HCT116 (cell line): ENCODE measurements at places on chromosomes 1 and 21. TPM values are rescaled to one million over a fixed set of nuclear protein-coding genes. Genes with fewer than 3 reads are reported as not detected.

The PEA15 gene
- total RNA-seq: 44.0 TPM

The CDC7 gene
- total RNA-seq: 24.5 TPM

GRCh38 chr1:173562813-173563212, 40.1 kb downstream of the SLC9C2 start:
- H3K36me3 ChIP-seq: no peaks in the 10 kb centered on the region
- DNase-seq: no peak
- no peaks in the 10 kb centered on the region for H3K4me1 ChIP-seq
- H3K27me3 ChIP-seq: no peaks in the 10 kb centered on the region
- no peak overlapping the region for H3K4me3 ChIP-seq

- H3K4me1 ChIP-seq: no peaks in the 10 kb centered on the region
- H3K36me3 ChIP-seq: no peaks in the 10 kb centered on the region
- DNase-seq: no peak
- no peak overlapping the region for H3K27ac ChIP-seq
- no peaks in the 10 kb centered on the region for H3K27me3 ChIP-seq
Observed at GRCh38 chr1:201048521-201048920, 25.0 kb upstream of the KIF21B start.

GRCh38 chr1:54980528-54981241, at the start of gene TMEM61:
Gene TMEM61, plus strand, starts transcription at chr1:54980628. Its CDS starts 438 bp downstream, at chr1:54981066.
- H3K27ac ChIP-seq: peak within 1 kb of the TSS; percentile 41; the same call in 1 of the 2 replicates
- H3K4me3 ChIP-seq: peak within 1 kb of the TSS; percentile 48
- no peak for DNase-seq
- no peaks in the 10 kb centered on the region for H3K36me3 ChIP-seq

DNA sequence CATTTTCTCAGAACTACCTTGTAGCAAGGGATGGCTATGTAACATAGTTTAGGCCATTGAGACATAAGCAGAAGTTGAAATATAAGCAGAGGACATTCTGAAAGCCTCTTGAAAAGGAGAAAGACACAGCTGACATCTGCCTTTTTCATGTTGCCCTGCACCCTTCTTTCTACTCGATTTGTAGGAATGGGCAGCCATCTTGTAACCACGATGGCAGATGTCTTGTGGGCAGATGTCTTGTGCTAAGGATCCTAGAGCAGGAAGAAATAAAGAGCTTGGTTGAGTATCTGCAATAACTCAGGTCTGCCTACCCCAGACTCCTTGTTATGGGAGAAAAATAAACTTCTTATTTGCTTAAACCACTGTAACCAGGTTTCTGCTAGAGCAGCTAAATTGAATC, 351.0 kb downstream of the PDE4B start:
- no peak overlapping the region for H3K4me3 ChIP-seq
- no peak for DNase-seq
- H3K36me3 ChIP-seq: no peaks in the 10 kb centered on the region
- H3K27ac ChIP-seq: no peak overlapping the region
- H3K4me1 ChIP-seq: no peaks in the 10 kb centered on the region
- H3K27me3 ChIP-seq: no peaks in the 10 kb centered on the region

DNA sequence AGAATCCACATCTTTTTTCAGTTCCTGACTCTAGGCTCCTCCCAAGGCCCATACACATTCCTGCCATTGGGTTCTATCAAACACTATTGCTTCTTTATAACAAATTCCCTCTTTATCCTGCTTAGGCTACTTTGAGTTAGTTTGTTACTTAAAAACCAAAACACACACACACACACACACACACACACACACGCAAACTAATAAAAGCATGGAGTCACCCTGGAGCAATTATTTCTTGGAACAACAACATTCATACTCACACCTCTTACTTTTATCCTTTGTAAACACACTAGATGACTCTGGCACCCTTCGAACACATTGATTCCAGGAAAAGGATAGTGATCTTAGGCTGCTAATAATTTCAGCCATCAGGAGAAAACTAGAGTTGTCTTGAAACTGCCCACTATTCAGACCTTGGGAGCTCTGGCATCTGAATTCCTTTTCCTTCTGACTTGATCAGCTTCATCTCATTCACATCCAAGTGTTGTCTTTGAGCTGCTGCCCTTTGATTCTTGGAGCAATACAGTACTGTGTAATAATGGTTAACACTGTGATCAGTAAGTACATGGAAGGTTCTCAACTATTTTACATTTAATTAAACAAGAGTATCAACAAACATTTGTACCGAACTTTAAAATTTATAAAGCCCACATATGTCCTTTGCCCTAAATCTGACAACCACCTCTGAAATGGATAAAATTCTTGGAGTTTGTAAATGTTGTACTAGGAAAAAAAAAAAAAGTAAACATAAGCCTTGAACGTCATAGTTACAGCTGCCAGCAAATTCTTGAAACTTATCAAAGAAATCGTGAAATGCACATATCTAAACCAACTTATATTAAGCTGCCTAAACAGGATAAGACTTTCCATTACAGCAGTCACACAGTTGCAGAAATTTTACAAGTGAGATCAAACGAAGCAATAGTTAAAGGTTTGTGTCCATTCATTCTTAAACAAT, 2.8 kb upstream of the SEC22B start:
- H3K4me1 ChIP-seq: peaks cover 6% of the 10 kb centered on the region
- no peaks in the 10 kb centered on the region for H3K27me3 ChIP-seq
- H3K4me3 ChIP-seq: no peak overlapping the region
- no peak for DNase-seq
- no peaks in the 10 kb centered on the region for H3K36me3 ChIP-seq

The APOBEC4 gene
- not detected for total RNA-seq

- H3K4me1 ChIP-seq: peaks cover 25% of the 10 kb centered on the region
- H3K27ac ChIP-seq: no peak overlapping the region
- H3K27me3 ChIP-seq: no peaks in the 10 kb centered on the region
- no peak overlapping the region for H3K4me3 ChIP-seq
Observed at GRCh38 chr1:43340559-43340958, 2.9 kb downstream of the MPL start.

The BEST4 gene
- total RNA-seq: 0.52 TPM

The LIN9 gene
- total RNA-seq: 9.3 TPM

The RAD54L gene
- 28.9 TPM for total RNA-seq

- peaks cover 17% of the 10 kb centered on the region for H3K4me1 ChIP-seq
- H3K36me3 ChIP-seq: no peaks in the 10 kb centered on the region
- H3K4me3 ChIP-seq: no peak overlapping the region
- no peak overlapping the region for H3K27ac ChIP-seq
Observed at GRCh38 chr1:234774971-234775370, 165.0 kb upstream of the IRF2BP2 start.

The ATP6V1G3 gene
- not detected for total RNA-seq

GRCh38 chr1:211538287-211538686, 40.7 kb downstream of the SLC30A1 start:
- H3K27me3 ChIP-seq: no peaks in the 10 kb centered on the region
- no peak for DNase-seq
- no peak overlapping the region for H3K27ac ChIP-seq

DNA sequence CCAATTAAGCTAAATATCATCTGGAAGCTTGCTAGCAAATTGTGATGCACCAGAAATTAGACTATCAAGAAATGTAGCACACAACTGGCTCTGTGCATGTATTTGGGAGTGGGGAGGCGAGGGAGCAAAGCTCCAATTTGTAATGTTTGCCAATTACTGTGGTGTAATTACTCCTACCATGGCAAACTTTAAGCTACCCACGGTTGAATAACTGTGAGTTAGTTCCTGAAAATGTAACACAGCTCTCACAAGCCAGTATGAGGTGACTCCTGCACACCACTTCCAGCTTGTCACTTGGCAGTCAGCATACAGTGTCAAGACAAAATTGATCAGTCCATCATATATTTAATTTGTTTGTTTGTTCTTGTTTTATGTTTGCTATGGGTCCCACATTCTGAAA, 141.2 kb downstream of the TM2D1 start:
- H3K27ac ChIP-seq: no peak overlapping the region
- no peaks in the 10 kb centered on the region for H3K27me3 ChIP-seq
- H3K4me3 ChIP-seq: no peak overlapping the region
- no peaks in the 10 kb centered on the region for H3K36me3 ChIP-seq
- no peak for DNase-seq

DNA sequence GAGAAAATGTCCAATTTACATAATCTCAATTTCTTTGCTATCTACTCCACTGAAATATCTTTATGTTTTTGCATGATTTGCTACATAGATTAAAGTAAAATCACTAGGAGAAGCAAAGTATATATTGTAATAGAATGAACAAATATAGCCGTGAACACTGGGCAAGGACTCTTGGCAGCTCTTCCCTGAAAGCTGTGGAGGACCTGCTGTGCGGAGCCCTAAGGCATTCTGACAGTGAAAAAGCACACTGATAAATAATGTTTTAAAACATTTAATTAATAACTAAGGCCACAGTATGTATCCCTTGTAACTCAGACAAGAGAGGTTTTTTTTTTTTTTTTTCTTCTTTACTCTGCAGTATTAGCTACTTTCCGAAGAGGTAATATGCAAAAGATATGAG, 256.1 kb upstream of the DPYD start:
- no peak overlapping the region for H3K27ac ChIP-seq
- H3K36me3 ChIP-seq: no peaks in the 10 kb centered on the region
- no peaks in the 10 kb centered on the region for H3K4me1 ChIP-seq

DNA sequence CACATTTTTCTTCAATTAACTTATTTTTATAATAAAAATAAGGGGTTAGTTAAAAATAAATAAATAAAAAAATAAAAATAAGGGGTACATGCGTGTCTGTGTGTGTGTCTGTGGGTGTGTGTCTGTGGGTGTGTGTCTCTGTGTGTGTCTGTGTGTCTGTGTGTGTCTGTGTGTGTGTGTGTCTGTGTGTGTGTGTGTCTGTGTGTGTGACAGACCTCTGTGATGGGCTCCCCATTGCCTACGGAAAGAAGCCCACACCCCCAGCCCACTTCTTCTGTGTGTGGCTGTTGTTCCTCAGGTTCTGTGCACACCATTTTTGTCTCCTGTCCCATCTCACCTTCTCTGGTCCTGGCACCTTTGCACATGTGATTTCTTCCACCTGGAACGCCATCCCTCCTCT, 9.9 kb downstream of the PHLDA3 start:
- peaks cover 41% of the 10 kb centered on the region for H3K4me1 ChIP-seq
- no peak overlapping the region for H3K4me3 ChIP-seq
- no peaks in the 10 kb centered on the region for H3K27me3 ChIP-seq
- DNase-seq: no peak

DNA sequence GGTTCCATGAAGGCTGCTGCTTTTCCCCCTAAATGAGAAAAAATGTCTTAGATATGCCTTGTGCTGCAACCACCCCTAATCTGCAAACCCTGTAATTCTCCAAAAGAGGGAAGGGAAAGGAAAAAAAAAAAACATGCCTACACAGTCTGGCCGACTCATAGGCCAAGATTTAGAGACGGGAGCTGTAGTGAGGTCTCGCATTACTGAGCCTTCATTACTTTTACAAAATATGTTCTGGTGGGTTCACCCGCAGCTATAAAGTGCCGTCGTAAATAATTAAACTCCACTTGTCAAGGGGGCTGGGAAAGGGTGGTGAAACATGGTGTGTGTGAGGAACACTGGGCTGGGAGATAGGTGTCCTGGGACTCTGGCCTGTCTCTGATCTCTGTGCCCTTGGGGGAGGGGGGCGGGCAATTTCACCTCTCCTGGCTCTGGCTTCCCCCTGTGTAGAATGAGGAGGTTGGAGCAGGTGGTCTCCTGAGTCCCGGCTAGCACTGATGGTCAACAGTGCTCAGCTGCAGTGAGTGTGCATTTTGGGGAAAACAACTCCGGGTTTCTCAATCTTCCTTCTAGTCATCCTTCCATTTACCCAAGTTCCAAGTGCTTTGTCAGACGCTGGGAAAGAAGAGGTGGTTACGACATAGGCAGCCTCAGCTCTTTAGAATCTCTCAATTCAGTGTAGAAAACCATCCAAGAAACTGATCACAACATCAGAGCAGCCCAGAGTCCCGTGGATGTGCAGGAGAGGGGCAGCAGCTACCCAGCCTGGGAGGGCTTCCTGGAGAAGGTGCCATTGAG, 82.3 kb downstream of the ACTL8 start:
- DNase-seq: no peak
- H3K27me3 ChIP-seq: peaks cover 36% of the 10 kb centered on the region
- no peak overlapping the region for H3K4me3 ChIP-seq
- no peaks in the 10 kb centered on the region for H3K4me1 ChIP-seq

The S100A2 gene
- total RNA-seq: 24.8 TPM
